OCI-LY7 (cell line): ENCODE measurements at places on chromosomes 1 and 21. TPM values are rescaled to one million over a fixed set of nuclear protein-coding genes. Genes with fewer than 3 reads are reported as not detected.

GRCh38 chr1:30759718-30760281, 2.2 kb upstream of the LAPTM5 start:
- DNase-seq, result no peak

GRCh38 chr1:8463144-8463927, 145.4 kb downstream of the SLC45A1 start:
- peak; percentile 42 for DNase-seq

DNA sequence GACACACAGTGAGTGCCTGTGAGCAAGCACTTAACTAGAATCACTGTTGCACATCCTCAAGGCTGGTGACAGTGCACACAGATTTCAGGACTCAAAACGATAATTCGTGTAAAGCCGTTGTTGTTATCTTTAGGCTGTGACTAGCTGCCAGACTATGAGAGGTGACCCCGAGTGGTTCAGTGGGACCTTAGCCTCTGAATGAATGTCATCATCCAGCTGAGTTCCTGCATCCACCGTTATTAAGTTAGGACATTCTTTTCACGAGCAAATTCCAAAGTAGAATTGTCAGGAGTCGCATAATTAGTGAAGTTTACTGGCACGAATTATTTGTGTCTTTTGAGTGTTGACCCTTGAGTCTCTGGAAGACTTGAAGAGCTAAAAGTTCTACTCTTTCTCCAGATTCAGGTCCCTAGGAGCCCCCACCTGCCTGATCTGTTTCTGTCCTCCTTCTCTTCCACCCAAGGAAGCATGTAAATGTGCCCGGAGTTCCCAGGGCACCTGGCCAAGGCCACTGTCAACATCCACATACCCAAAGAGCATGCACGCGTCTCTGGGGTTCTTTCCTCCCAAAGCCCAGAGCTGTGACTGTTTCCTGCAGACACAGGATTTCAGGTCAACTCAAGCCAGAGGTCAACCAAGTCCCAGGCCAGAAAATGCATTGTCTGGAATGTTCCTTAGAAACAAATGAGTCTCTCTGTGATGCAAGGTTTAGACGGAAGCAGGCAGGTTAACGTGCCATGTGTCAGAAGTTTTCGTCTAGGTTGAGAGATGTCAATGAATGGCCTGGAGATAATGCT, 207.2 kb downstream of the TOMM20 start:
- DNase-seq, result no peak

DNA sequence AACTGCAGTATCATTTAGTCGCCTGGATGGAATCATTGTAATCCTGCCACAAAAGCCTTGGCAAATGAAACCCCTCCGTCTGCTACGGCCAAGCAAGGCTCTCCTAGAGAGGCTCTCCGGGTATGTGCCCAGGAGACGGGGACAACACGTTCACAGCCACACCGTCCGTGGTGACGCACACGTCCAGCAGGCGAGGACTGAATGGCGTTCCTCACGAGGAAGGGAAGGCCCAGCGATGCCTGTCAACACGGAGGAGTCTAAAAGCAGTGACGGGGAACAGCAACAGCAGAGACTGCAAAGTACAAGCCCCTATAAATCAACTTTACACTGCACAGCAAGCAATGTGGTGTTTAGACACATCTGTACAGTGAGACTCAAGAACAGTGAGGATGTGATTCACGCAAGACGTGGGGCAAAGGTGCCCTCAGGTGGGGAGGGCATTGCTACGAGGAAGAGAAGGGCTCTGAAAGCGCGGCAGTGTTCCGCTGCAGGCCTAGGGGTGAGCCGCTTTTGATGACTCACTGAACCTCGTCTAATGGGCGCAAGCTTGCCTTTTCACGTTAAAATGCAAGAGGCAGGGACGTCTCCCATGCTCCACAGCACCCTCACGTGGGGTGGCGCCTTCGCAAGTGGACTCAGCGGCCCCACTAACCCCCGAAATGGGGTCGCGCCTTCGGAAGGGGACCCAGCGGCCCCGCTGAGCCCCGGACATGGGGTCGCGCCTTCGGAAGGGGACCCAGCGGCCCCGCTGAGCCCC, 6.8 kb downstream of the WRAP73 start:
- DNase-seq, result no peak

GRCh38 chr1:78690516-78690915, 40.9 kb downstream of the IFI44 start:
- DNase-seq, result no peak

DNA sequence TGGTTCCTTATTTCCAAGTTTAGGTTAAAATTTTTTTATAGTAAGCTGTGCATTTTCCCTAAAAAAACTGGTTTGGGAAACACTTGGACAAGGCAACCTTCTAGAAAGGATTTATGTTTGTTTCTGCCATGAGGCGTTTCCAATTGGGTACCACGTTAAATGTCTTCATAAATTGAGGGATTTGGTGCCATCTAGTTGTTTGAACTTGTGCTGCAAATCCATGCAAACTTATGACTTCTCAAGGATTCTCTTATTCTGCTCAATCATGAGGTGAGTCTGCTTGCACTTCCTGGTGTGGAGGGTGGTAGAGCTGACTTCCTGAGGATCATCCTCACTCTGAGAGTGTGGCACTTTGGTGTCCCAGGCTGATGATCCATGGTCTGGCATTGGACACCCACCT, 123.3 kb downstream of the PCNX2 start:
- DNase-seq, result no peak

- no peak for DNase-seq
Measured at GRCh38 chr1:225146478-225146877, 217.0 kb downstream of the DNAH14 start.

GRCh38 chr1:150987924-150988323, 5.8 kb downstream of the ANXA9 start:
- no peak for DNase-seq

- DNase-seq, result no peak
Measured at GRCh38 chr1:173628888-173629287, 6.2 kb upstream of the TEX50 start.

- DNase-seq, result no peak
Measured at GRCh38 chr1:33221385-33221758, 34.9 kb upstream of the ZNF362 start.

DNA sequence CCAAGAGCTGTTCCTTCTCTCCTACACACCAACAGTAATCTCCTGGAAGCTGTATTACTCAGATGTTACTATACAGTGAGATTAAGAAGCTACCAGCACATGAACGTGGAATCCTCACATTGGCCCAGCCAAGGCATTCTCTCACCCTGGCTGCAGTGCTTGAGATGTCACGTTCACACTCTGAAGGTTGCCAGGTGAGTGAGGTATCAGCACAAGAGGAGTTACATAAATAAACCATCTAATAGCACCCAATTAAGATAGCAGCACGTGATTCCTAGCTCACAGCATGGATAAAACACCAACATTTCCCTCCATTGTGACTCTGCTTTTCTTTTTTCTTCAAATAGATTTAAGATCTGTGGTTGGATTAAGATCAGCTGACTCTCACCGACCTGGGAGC, 182.8 kb downstream of the PLPP3 start:
- DNase-seq, result no peak

Gene CLCNKA
- not detected in 2 replicates for total RNA-seq

Gene DENND2D
- total RNA-seq, result 9.8 and 13.5 TPM in 2 replicates

Gene PROK1
- not detected in 2 replicates for total RNA-seq

Gene FCRL2
- 6.6 and 8.1 TPM in 2 replicates for total RNA-seq

Gene KRTAP19-7
- total RNA-seq, result not detected in 2 replicates
